Left colon (tissue), 2 donors: ENCODE measurements at places on chromosomes 6 and 20. TPM values are rescaled to one million over a fixed set of nuclear protein-coding genes. Genes with fewer than 3 reads are reported as not detected.

MEI4 gene
- total RNA-seq: not detected

- peak; percentile 22 for DNase-seq
Measured at GRCh38 chr6:113903666-113904330, 46.7 kb downstream of the MARCKS start.

GRCh38 chr20:17735959-17736621, 36.3 kb downstream of the BANF2 start:
- DNase-seq: no peak

GRCh38 chr6:139064981-139065665, 36.6 kb downstream of the ABRACL start:
- no peak for DNase-seq

- no peak for DNase-seq
Measured at GRCh38 chr6:43799551-43800297, 29.7 kb downstream of the VEGFA start.

- DNase-seq: no peak
Measured at GRCh38 chr6:73471686-73472290, 10.3 kb downstream of the MTO1 start.
